ENCODE measurements at places on chromosomes 4 and X.

DNA sequence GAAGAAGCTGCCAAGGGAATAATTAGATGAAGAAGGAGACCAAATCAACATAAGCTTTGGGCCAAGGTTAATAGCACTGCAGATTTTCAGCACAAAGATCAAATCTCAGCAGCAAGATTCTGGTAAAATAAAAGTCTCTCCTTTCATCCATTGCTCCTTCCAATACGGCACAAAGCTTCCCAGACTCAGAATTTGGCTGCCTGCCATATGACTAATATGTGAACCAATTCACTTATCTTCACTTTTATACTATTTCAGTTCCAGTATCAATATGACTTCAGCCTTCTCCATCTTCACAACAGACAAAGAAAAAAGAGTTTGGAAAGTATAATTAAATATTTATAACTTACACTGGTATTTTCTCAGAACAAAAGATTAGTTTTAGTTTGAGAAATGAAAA lies 978.3 kb upstream of the GRID2 start:
- DNase-seq, result no peak

- DNase-seq, result no peak
Observed at GRCh38 chr4:166802346-166802745, 431.9 kb downstream of the SPOCK3 start.

DNA sequence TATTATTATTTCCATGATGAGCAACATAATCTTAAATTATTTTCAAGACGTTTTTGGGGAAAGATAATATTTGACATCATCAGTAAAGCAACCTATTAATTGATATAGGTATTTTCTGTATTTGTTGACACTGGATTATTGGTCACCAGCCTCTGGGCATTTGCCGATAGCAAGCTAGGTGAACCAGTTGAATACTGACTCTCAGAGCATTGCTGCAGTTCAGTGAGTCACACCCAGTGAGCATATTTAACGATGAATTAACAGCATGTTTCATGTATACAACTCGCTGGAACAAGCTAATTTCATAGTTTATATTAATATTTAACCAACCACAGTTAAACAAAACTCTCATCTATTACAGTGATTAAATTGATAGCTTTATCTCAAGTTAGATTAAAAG lies 1006.0 kb upstream of the DIAPH2 start:
- DNase-seq, result no peak

DNA sequence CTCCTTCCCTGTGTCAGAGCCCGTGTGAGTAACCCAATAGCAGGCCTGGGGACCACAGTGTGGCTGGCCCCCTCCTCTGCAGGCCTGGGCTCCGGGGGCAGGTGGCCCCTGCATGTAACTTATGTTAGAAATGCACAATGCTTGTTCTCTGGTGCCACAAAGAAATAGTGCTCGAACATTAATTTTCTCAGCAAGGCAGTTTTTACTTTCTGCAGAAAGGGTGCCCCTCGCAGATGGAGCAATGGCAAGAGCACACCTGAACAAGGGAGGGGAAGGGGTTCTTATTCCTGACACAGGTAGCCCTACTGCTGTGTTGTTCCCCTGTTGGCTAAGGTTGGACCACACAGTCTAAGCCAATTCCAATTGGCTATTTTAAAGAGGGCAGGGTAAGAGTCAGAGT lies 17.1 kb downstream of the TACC3 start:
- no peak for DNase-seq

GRCh38 chrX:11189097-11189496 lies 78.0 kb downstream of the HCCS start:
- DNase-seq, result no peak

- DNase-seq, result no peak
Observed at GRCh38 chrX:69163936-69164741, 1.1 kb downstream of the PJA1 start.

DNA sequence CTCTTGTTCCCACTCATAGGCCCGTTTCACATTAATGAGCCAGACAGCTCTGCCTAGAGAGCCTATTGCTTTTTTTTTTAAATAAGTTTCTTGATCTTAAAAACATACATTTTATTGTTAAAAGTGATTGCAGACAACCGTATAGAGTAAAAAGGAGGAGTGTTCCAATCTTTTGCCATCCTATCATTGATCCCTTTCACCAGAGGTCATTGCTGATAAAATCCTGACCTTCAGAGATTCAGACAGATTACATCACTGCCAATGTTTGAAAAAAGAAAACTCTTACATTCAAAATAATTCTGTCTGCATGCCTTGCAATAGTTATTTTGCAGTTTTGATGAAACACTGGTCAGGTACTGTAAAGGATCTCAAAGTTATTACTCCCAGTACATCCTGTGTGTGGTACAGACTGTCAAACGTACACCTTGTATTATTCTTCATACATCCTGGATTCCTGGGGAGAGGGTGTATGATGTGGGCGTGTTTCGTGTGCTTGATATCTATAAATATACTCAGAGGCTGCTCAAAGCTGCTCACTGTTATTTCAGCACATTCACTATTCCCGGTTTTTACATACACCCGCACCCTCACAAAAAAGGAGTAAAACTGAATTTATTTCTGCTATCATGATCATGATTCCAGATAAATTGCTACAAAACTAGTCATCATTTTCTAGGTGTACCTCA lies 15.4 kb upstream of the KLHL2 start:
- DNase-seq, result no peak

DNA sequence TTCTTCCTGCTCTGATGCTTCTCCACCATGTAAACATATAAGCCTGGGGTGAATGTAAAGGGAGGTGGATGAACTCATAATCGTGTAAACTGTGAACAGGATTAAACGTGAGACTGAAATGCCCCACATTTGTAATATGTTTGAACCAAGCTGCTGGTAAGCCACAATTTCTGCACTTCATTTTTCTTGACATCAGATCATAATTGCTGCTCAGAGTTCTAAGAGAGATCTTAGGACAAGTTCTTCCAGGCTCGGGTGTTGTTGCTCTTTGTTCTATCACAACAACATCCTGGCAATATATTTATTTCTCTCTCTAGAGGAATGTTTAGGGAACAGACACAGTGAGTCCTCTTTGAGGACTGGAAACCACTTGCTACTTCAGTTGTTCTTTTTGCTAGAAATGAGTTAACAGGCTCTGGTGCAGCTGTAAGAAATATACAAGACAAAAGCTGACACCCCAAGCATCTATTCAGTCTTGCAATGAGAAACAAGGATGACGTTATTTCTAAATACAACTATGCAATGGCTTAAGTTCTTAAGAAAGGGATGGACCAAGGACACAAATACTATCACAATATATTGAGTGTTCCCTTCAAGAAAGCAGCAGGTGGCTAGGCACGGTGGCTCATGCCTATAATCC lies 59.6 kb downstream of the LNX1 start:
- no peak for DNase-seq

DNA sequence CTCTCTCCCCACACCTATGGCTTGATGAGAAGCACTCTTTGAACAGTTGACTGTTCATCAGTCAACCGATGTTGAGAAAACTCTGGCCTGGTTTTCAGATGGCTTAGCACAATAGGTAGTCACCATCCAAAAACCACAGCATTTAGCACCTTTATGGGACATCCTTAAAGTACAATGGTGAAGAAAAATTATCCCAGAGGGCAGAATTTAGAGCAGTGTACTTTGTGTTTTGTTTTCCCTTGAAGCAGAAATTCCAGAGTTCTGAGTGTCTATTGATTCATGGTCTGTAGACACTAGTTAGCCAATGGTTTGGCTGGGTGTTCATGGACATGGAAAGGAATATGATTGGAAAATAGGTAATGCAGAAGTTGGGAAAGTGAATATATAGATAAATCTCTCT lies 487.0 kb downstream of the PDHA2 start:
- DNase-seq, result no peak

GRCh38 chr4:189809839-189810238 lies 130.8 kb upstream of the FRG1 start:
- DNase-seq, result no peak

DNA sequence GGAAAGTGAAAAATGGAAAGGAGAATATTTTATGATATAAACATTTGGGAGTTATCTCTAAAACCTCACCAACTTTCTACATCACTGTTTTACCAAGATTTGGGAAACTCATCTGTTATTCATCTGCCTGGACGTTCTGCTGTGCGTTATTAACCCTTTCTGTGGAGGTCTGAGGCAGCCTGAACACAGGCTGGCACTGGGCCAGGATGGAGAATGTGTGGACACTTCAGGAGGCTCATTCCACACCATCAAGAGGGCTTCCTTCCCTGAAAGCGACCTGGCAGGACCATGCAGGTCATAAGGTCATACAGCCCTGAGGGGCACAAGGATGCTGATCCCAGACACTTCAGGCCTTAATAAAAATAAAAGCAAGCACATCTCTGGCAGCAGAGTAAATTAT lies 31.2 kb upstream of the TMEM184C start:
- DNase-seq, result no peak

DNA sequence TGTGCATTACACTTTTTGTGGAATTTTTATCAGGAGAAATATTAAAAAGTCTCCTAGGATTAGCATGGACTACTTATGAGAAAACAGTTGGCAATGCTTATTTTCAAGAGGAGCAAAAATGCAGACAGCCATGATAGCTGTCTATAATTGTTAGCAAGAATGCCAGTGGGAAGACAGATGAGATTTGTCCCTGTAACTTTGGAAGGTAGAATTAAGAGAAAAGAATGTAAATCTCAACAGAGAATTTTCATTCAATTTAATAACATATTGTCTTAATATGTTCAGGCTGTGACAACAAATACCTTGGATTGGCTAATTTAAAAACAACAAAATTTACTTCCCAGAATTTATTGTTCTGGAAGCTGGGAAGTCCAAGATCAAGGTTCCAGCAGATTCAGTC lies 349.2 kb downstream of the IQCM start:
- DNase-seq, result no peak

DNA sequence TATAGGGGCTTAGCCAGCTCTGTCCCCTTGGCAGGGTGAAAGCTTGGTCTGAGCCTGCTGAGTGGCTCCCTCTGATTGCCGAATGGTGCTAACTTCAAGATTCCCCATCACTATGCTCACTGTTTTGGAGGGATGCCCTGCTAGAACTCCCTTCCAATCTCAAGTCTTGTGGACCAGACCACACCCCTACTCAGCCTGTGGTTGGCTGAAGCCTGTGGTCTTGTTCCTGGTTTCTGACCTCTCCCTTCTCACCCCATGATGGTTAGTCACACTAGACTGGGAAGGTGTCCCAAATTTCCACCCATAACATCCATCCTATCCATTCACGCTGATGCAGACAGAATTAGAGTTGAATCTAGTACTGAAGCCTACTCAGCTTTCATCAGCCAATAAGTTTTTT lies 184.7 kb upstream of the NDP start:
- no peak for DNase-seq

- no peak for DNase-seq
Observed at GRCh38 chr4:1601852-1602654, 82.1 kb downstream of the FAM53A start.

DNA sequence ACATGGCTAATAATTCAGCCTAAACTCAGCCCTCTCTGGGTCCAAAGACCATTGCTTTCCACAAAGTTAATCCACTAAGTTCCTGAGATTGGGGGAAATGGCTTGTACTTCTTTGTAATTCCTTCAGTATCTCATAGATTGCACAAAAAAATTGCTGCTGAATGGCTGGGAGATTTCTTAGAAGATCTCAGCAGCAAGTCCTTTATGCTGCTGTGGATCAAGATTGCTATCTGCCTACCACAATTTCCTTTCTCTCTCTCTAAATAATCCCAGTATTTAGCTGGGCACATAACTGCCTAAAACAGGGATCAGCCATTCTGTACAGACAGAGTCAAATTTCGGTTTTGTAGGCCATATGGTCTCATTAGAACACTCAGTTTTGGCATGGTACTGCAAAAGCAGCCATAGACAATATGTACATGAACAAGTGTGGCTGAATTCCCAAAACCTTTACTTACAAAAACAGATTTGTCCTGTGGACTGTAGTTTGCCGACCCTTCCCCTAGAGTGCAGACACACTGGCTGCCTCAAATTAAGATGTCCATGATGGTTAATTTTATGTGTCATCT lies 18.5 kb upstream of the HOPX start:
- DNase-seq, result no peak

DNA sequence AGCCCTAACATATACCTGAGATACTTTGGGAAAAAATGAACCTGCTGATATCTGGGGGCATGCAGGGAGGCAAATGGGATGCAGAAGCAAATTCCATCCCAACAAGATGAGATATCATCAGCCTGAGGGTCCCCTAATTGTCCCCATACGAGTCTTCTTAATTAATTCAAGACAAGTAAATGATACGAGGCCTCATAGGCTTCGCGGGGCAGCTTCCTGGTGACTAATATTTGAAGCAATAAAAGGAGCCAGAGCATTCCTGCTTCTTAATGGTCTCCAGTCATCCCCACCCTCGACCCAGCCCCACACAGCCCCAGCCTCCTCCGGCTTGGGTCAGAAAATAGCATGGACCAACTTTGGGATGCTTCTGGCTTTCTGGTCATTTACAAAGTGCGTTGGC lies 99.6 kb upstream of the MSX1 start:
- DNase-seq, result no peak

- no peak for DNase-seq
Observed at GRCh38 chrX:120459309-120459708, 9.8 kb downstream of the LAMP2 start.

DNA sequence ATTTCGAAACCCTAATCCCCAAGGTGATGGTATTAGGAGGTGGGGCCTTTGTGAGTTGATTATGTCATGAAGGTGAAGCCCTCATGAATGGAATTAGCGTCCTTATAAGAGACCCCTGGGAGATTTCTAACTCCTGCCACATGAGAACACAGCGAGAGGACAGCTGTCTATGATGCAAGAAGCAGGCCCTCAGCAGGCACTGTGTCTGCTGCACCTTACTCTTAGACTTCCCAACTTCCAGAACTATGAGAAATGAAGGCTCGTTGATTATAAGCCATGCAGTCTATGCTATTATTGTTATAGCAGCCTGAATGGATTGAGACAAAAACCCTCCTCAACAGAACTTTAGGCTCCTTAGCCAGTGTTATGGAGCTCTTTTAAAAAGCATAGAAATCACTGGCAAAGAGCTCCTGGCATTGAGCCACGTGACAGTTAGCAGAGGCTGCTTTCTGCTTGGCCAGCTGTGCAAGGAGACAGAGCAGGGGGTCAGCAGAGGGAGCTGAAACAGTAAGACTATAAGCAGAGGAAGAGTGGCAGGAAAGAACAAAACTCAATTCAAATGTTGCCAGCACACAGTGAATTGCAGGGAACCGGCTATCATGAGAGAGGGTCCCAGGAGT lies 219.2 kb upstream of the FAT1 start:
- no peak for DNase-seq

GRCh38 chr4:78569306-78569821 lies 17.8 kb downstream of the ANXA3 start:
- no peak for DNase-seq

All from cortex of kidney (tissue), 1 donor.